ENCODE measurements at places on chromosomes 16 and 17.

- no peak for DNase-seq
Observed at GRCh38 chr16:87952751-87953150, 1.5 kb downstream of the BANP start.

DNA sequence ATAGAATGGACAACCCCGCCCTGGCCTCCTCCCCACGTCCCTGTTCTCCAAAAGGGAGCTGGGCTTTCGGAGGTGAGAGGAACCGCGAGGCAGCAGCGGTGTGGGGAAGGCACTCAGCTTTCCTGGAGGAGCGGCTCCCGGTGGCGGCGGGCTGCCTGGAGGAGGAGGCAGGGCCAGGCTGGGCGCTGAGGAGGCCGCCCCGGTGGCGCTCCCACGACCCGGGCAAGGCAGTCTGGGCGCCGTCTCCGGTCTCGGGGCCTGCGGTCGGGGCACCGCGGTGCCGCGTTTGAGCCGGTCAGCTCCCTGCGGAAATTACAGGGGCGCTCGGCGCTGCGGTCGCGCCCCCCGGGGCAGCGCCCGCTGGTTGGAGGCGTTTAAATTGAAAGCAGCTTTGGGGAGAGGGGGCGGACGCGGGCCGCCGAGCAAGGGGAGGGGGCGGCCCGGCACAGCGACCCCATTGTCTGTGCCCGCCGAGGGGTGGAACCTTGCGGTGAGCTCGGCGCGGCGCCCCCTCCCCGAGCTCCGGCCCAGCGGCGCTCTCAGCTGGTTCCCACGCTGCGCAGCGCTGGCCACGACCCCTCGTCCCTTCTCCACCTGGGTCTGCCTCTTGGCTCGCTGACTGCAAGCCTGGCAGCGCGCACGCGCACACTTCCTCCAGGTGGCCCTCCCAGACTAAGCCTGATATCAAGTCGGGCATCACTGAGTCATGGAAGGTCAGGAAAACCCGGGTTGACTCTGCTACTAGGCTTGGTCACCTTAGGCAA lies 58.7 kb upstream of the DLX4 start:
- peak; percentile 55 for DNase-seq

GRCh38 chr17:67022451-67022810 lies 21.9 kb upstream of the CACNG1 start:
- DNase-seq: no peak

DNA sequence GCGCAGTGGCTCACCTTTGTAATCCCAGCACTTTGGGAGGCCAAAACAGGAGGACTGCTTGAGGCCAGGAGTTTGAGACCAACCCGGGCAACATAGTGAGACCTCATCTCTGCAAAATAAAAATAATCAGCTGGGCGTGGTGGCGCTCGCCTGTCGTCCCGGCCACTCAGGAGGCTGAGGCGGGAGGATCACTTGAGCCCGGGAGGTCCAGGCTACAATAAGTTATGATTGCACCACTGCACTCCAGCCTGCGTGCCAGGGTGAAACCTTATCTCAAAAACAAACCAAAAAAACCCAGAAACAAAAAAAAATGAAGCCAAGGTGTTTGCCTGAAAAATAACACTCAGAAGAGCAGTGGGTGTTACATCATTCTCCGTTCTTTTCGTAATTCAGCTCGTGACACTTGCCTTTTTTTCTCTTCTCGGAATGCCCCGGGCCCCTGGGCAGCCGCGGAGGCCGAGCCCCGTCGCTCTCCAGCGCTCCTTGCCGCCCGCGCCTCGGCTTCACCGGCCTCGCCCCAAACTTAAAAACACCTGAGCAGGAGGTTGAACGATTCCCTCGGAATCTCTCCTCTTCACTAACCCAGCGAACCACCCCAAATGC lies 17.0 kb downstream of the PRCD start:
- DNase-seq: peak; percentile 41

DNA sequence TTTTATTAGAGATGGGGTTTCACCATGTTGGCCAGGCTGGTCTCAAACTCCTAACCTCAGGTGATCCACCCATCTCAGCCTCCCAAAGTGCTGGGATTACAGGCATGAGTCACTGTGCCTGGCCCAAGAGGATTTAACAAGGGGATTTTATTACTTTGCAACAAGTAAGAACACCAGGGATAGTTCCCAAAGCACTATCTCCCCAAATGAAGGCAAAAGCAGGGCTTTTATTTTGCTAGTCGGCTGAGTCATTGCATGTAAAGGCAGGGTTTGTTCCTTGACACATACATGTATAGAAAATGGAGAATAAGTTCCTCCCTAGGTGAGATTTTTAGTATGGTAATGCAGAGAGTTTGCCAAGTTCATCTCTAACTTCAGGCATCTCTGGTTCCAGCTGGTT lies 24.0 kb downstream of the REXO5 start:
- no peak for DNase-seq

DNA sequence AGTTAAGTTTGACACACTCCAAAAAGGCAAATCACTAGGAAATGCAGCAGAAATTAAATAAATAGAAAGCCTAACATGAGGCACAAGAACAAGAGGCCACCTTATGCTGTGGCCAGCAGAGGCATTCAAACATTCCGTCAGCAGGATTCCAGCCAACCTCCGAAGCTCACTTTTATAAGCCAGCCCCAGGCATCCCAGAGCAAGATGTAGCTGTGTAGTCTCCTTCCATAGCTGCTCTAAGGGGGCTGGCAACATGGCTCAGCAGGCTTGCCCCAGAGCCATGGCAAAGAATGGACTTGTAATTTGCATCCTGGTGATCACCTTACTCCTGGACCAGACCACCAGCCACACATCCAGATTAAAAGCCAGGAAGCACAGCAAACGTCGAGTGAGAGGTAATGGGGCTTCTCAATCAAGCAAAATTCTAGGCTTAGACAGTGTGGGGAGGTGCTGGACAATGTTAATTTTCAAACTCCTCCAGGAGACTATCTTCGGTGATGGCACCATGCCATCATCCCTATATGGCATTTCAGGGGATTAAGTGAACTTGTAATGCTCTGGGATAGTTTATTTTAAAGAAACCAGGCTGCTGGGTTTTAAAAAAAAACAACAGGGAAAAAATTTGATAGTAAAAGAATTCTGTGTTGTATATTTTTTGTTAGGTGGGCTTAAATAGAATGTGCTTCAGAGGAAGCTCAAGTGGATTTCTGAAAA lies at the start of gene CLEC3A:
TSS of gene CLEC3A (plus strand) at position 202 of the 714 bp plus-strand sequence. CDS start at position 281, 79 bp downstream.
- no peak for DNase-seq

GRCh38 chr17:34793231-34793908 lies 167.9 kb downstream of the CCT6B start:
- DNase-seq: no peak

DNA sequence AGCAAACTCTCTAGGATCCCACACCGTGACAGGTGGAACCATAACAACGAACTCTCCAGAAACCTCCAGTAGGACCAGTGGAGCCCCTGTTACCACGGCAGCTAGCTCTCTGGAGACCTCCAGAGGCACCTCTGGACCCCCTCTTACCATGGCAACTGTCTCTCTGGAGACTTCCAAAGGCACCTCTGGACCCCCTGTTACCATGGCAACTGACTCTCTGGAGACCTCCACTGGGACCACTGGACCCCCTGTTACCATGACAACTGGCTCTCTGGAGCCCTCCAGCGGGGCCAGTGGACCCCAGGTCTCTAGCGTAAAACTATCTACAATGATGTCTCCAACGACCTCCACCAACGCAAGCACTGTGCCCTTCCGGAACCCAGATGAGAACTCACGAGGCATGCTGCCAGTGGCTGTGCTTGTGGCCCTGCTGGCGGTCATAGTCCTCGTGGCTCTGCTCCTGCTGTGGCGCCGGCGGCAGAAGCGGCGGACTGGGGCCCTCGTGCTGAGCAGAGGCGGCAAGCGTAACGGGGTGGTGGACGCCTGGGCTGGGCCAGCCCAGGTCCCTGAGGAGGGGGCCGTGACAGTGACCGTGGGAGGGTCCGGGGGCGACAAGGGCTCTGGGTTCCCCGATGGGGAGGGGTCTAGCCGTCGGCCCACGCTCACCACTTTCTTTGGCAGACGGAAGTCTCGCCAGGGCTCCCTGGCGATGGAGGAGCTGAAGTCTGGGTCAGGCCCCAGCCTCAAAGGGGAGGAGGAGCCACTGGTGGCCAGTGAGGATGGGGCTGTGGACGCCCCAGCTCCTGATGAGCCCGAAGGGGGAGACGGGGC lies 1.3 kb downstream of the SPN start:
- DNase-seq: peak; percentile 63

GRCh38 chr16:58498341-58499091 lies 1.4 kb upstream of the NDRG4 start:
- no peak for DNase-seq

DNA sequence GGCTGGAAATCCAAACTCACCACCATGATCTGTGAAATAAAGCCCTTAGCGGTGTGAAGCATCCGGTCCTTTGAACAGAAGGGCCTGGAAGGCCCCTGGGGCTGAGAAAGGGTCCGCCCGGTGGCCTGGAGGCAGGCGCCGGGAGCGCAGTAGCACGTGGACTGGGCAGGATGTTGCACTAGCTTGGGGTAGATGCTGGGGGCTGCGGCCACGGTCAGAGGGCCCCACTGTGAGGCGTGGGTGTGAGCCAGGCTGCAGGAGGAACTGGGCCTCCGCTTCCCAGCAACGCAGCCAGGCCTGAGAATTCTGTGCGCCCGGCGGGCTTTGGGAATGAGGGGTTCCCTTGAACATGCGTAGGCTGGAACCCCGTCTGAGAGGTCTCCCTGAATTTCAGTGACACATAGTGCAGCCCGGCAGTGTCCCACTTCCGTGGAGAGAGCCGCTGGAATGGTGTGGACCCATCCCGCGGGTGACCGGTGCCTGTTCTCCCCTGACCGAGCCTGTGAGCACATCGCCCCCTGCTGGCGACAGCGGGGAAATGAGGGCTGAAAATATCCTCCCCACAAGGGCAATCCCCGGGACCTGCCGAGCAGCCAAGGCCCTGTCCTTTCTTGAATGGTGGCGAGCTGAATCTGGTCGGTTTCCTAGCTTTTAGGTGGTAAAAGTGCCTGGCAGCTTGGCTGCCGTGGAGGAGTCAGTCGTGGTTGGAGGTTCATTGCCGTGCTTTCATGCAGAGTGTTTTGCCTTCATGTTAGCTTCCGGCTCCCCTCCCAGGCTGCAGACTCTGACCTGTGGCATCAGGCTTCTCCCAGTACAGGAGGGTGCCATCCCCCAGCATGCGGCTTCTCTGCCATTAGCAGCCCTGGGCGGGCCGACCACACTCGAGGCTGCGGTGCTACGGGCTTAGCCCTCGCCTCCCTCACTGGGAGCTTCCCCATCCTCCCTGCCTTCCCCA lies 43.8 kb downstream of the DNAJA2 start:
- peak; percentile 77 for DNase-seq

DNA sequence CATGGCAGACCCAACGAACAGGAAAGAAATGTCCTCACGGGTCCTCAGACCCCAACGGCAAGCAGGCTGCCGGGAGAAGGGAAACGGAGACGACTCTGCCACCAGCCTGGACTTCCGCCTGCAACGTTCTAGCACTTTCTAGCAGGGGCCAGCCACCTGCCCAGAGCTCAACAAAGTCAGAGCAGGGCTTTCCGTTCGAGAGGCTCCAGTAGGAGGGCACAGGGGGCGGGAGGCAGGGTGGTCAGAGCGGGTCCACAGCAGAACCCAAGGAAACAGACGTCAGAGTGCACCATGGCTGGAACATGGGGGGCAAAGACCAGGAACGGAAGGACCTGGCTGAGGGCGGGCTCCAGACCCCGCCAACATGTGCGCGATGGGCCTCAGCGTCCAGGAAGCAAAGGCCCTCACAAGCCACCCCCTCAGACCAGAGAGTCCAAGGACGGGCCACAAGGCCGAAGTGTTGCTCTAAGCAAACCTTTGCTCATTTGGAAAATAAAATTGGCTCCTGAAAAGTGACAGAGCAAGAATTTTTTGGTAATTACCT lies 29.4 kb upstream of the C16orf95 start:
- no peak for DNase-seq

GRCh38 chr16:17258848-17259713 lies 211.7 kb downstream of the XYLT1 start:
- no peak for DNase-seq

DNA sequence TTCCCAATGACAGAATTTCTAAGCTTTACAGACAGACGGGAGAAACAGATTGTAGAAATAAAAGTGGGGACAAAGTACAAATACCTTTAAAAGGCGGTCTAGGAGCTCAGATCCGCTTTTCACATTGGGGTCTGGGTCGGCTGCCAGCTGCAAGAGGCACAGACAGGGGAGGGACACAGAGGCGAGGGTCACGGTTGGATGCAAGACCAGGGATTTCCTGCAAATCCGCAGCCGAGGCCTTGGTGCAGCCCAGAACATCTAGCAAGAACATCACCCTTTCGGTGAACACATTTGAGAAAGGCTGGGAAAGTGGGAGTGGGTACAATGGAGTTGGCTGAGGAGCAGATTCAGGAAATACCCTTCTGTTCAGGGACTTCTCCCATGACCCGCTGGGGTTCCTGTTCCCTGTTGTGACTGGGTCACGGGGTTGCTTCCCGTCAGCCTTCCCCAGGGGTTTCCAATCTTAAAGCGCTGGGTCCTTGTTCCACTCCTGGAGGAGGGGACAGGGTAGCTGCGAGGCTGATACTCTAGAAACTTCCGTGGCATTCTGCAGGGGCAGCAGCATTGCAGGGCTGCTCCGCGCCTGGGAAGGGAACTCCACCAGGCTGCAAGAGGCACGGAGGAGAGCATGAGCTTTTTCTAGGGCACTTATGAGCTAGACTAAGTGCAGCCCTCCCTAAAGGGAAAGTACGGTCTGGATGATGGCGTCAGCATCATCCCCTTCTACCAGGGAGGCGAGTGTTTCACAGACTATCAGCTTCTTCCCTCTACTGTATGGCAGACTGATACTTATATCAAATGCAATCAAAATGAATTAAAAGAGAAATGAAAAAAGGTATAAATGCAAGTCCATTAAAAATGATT lies 16.0 kb downstream of the VAC14 start:
- DNase-seq: no peak

GRCh38 chr16:2213817-2214718 lies 572 bp downstream of the PGP start:
- DNase-seq: no peak

- DNase-seq: no peak
Observed at GRCh38 chr16:79658301-79659033, 57.9 kb upstream of the MAF start.

DNA sequence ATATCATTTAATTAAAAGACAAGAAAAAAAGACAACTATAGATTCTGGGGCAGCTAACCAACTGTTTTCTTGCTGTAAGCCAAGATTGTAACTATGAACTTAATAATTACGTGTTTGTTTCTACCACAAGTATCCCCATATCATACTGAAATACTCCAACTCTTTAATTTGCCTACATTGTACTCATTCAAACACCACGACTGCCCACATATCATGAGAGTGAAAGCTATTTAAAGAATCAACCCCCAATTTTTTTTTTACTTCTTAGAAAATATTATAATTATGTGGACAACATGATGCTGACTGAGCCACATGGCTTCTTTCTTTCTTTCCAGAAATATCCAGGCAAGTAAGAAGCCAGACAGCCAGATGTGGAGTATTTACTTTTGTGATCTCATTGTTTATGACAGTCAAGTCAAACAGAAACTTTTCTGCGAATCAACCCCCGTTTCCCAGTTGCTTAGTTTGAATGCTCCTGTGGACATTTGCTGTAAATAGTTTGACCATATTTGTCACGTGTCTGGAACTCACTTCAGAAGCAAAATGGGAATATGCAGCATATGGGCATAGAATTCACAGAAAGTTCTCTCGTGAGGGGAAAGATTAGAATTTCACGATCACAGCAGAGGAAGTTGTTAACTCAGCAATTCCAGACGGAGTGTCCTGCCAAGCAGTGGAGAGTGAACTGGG lies 126.8 kb upstream of the PSMD7 start:
- DNase-seq: no peak
